ENCODE measurements at places on chromosomes 5 and 9. TPM values are rescaled to one million over a fixed set of nuclear protein-coding genes. Genes with fewer than 3 reads are reported as not detected.
A peak's percentile ranks its signal among the peaks of the same experiment; 100 is the strongest.

Gene TMOD1
- total RNA-seq: not detected

Gene EXOSC2
- total RNA-seq: 79.8 TPM

Gene NEUROG1
- total RNA-seq: not detected

Gene WNT8A
- total RNA-seq: not detected

Gene GZMA
- total RNA-seq: not detected

Gene PROP1
- not detected for total RNA-seq

Gene CDC20B
- total RNA-seq: not detected

Gene PCDHB9
- 0.33 TPM for total RNA-seq

Gene PCDHAC1
- not detected for total RNA-seq

DNA sequence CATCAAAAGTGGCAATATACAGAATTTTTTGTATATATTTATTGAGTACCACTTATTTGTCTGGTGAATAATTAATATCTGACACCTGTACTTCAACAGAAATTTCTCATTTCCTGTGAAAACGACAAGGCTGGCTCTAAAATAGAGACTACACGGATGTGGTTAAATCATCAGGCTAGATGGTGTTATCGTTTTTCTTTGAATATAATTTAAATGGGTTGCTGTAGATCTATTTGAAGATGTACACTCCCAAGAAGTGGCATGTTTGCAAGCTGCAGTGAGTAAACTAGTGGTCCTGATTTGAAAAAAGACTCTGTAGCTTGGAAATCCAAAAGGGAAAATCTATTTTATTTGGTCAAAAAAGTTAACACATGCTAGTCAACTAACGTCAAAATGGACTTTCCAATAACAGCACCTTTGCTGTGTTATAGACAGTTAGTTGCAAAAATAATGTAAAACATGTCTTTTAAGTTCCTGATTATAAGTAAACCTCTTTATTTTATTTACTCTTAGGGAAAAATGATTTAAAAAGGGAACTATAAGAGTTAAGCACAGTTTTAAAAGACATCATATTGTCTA, 13.8 kb downstream of the ST8SIA4 start:
- peak; percentile 89 for DNase-seq

DNA sequence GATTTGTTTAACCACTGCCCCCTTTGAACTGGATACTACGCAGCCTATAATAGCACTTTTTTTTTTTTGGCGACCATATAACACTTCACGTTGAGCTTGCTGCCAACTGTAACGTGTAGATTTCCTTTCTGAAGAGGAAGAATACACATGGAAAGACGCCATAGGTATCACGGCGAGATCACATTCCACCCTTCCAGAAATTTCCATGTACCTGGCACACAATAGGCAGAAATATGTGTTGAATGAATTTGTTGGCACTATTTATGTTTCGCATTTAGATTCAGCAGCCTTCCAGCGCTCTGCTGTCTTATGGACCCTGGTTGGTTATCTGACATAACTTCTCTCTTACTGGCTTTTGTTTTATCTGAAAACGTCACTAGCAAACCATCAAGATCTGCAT, 250.3 kb downstream of the SLIT3 start:
- no peak for DNase-seq

GRCh38 chr5:130425424-130425823, 521.2 kb downstream of the CHSY3 start:
- no peak for DNase-seq

- peak; percentile 81 for DNase-seq
Observed at GRCh38 chr9:19174127-19174912, 47.0 kb upstream of the PLIN2 start.

DNA sequence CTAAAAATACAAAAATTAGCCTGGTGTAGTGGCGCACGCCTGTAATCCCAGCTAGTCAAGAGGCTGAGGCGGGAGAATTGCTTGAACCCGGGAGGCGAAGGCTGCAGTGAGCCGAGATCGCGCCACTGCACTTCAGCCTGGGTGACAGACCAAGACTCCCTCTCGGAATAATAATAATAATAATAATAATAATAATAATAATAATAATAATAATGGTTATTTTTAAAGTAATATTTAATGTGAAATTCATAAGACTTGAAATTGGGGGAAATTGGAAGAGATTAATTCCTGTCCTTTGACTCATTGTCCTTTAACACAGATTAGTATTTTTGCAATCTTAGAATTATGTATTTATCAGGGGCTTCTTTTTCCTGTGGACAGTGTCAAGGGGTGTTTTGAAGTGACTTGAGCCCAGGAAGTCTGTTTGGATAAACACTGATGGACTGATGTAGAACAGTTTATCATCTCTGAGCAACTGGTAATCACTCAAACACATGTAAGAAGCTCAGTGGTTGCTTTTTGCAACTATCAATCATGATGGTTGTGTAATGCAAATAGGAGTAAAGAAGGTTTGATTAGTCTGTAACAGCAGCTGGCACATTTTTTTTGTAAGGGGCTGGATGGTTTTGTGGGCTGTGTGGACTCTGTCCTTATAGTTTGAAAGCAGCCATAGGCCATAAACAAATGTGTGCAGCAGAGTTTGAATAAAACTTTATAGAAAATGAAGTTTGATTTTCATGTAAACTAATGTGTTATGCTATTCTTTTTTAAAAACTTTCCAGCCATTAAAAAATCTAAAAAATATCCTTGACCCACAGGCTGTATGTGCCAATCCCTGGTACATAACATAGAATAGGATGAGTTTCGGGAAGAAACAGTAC, 93.5 kb downstream of the F2RL2 start:
- no peak for DNase-seq

DNA sequence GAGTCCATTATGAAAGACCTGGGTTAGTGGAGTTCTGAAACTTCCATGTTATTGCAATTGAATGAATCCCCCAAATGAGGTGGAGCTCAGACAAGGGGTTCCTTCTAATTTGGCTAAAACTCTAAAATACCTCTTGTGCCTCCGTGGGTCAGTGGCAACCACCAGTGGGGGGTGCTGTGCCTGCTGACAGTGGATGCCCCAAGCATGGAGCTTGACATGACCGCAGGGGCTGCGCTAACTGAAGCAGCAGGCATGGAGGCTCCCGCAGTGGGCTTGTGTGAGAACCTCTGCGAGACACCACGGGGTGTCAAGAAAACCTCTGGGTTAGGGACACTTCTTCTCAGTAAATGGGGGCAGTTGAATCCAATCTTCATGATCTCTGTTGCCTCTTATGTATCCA, 200.5 kb downstream of the DRD1 start:
- DNase-seq: no peak

- no peak for DNase-seq
Observed at GRCh38 chr9:84893419-84894128, 224.0 kb downstream of the NTRK2 start.

- no peak for DNase-seq
Observed at GRCh38 chr5:111367115-111367514, 142.9 kb downstream of the CAMK4 start.

GRCh38 chr5:72366324-72366976, 46.3 kb downstream of the PTCD2 start:
- peak; percentile 72 for DNase-seq

- DNase-seq: no peak
Observed at GRCh38 chr9:93111371-93112115, 15.5 kb downstream of the CARD19 start.

DNA sequence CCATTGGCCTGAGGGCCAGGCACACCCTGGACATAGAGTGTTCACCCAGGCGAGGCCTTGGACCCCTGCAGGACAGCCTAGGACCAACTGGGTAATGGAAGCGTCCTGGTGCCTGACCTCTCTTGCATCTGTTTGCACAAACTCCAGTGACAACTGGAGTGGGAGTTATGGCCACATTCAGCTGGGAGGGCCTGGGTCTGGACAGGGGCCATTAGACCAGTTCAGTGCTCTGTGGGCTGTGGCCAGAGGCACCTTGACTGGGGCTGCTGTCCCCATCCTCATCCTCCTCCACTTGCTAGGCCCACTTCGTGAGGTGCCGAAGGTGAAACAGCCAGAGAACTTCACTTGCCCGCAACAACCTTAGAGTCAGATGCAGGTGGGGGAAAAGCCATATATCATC, 372.7 kb upstream of the IRX1 start:
- no peak for DNase-seq

GRCh38 chr5:172280929-172281328, 2.6 kb downstream of the UBTD2 start:
- no peak for DNase-seq

DNA sequence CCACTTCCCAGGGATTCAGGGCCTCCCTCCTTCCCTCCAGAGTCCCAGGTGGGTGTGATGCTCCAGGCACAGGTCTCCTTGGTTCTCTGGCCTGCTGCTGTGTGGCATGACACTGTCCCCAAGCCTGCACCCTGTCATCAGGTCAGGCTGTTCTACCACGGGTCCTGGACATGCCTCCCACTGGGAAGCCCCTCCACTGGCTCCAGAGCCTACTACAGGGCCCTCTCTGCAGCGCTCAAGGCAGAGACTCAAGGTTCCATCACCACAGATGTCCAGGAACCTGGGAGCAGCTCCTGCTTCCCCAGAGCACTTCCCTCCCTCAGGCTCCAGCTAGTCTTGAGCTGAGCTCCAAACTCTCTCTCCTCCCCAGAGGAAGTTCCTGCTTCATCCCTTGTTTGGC, 237.3 kb downstream of the PBX3 start:
- no peak for DNase-seq

All from OCI-LY7 (cell line).